ENCODE measurements at places on chromosomes 2 and 18. TPM values are rescaled to one million over a fixed set of nuclear protein-coding genes. Genes with fewer than 3 reads are reported as not detected.
A peak's percentile ranks its signal among the peaks of the same experiment; 100 is the strongest.

- no peak for DNase-seq
Measured at GRCh38 chr2:127256381-127256780, 36.3 kb upstream of the CYP27C1 start.

- no peak for DNase-seq
Measured at GRCh38 chr2:128316777-128317180, 1.9 kb downstream of the HS6ST1 start.

DNA sequence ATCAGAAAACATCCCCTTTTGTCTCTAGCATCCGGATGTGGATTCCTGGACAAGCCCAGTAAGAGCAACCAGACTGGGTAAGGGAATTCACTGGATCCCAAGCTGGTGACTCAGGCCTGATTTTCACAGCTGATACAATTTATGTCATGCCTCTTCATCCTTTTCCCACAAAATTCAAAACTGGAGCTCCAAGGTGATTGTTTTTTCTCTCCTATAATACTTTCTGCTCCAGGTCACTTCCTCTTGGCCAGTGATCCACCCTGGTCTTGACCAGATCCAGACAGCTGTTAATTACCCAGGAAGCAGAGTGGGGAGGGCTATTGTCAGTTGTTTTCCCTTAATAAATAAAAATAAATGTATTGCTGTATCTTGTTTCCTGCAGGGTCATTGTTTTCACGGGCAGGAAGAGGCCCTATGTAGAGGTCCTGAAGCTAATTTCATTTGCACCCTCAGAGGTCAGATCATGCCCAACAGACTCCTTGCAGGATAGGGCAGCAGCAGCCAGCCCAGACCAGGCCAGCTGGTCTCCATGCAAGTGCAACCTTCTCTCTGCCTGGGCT lies 57.6 kb downstream of the EVA1A start:
- no peak for DNase-seq

- peak; percentile 24 for DNase-seq
Measured at GRCh38 chr2:179311101-179311500, 46.5 kb upstream of the SESTD1 start.

- peak; percentile 42 for DNase-seq
Measured at GRCh38 chr18:45621061-45621511, 5.8 kb downstream of the SLC14A2 start.

DNA sequence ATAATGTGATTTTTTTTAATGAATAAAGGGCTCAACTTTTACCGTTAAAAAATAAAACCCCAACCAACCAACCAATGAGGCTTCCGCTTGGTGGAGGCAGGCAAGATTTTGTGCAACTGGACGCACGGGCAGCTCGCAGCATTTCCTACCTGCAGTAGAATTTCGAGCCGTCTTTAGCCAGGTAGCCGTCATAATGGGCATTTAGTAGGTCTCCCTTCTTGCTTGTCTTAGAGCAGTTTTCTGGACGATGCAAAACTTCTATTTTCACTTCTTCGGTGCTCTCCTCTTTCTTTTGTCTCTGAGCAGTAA lies 316 bp downstream of the FKBP7 start:
- no peak for DNase-seq

- DNase-seq: no peak
Measured at GRCh38 chr2:175234153-175234552, 52.6 kb upstream of the ATP5MC3 start.

DNA sequence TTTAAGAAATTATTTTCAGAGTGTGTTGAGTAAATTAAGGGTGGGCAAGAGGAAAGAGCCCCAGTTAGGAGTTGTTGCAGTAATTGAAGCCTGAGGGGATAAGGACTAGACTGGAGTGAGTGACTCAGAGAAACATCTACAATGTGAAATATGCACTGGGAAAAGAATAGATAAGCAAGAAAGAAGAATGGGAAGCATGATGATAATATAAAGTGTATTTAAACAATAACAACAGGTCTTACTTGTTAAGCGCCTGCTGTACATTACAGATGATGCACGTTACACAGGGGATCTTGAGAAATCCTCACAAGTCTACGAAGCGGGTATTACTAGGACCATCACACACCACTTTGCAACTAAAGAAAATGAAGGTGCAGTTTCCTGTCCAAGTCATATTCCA lies 73.6 kb upstream of the STK17B start:
- no peak for DNase-seq

- DNase-seq: no peak
Measured at GRCh38 chr2:171163261-171163660, 2.6 kb upstream of the TLK1 start.

Gene CROCC2
- 0.06 TPM for polyA plus RNA-seq

Gene GPR75
- 3.4 TPM for polyA plus RNA-seq

Gene TMEM87B
- polyA plus RNA-seq: 16.2 TPM

Gene MARCHF7
- 151 TPM for polyA plus RNA-seq

Gene VIT
- polyA plus RNA-seq: 0.23 TPM

Data from renal cortex interstitium (tissue), 15 donors.